ENCODE measurements at places on chromosomes 4 and X.

DNA sequence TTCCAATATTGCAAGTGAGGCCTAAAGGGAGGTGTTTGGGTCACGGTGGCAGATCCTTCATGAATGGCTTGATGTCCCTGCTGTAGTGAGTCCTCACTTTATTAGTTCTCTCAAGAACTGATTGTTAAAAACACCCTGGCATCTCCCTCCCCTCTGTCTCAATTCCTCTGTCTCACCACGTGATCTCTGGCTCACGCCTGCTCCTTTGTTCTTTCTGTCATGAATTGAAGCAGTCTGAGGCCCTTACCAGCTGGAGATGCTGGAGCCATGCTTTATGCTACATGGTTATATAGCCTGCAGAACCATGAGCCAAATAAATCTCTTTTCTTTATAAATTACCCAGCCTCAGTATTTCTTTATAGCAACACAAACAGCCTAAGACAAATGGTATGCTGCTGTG lies 980.7 kb upstream of the GRIA3 start:
- DNase-seq = no peak

GRCh38 chr4:77201857-77202256 lies 44.9 kb downstream of the CCNG2 start:
- DNase-seq = no peak

- DNase-seq = no peak
Measured at GRCh38 chr4:174631901-174632758, 109.8 kb upstream of the HPGD start.

GRCh38 chr4:169510617-169511016 lies 101.8 kb downstream of the NEK1 start:
- no peak for DNase-seq

DNA sequence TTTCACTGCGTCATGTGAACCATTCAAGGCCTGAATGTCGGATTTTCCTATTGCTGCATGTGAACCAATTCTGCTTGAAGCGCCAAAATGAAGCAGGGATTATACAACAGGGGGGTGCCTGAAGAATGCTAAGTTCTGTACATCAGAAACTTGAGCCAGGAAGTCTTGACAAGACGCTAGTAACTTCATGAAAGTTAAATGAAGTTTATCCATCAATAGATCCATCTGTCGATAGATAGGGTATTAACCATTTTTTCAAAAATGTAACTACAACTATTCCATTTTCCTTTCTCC lies 590 bp upstream of the NAF1 start:
- no peak for DNase-seq
